ENCODE measurements at places on chromosomes 16 and 17.

- no peak for DNase-seq
Observed at GRCh38 chr16:9279291-9280068, 188.0 kb downstream of the HAPSTR1 start.

DNA sequence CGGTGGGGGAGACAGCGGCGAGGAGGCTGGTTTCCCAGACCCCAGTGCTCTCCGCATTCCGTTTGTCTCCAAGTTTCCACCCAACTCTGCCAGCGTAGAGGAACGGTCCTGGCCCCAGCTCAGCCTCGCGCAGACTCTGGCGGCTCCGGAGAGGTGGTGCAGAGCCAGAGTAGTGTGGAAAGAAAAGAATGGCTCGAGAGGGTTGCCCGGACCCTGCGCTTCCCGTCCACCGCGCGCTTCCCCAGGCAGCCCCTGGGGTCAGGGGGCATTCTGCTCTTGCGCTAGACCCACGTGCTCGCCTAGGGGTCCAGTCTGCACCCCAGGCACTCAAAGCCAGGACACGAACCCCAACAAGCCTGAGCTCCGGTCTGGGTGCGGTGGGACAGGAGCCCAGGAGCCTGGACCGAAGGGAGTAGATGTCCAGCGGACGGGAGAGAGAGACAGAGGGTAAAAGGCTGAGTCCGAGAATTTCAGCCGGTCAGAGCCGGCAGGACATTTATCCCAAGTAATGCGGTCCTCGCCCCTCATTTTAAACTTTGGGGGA lies 3.8 kb downstream of the PMP22 start:
- DNase-seq: peak; percentile 33

- DNase-seq: no peak
Observed at GRCh38 chr16:57069635-57070370, 22.6 kb upstream of the CPNE2 start.

GRCh38 chr16:77788181-77789084 lies at the start of gene VAT1L:
Gene VAT1L (plus strand): TSS chr16:77788564. CDS start chr16:77788683, 119 bp downstream.
- DNase-seq: peak; percentile 52

DNA sequence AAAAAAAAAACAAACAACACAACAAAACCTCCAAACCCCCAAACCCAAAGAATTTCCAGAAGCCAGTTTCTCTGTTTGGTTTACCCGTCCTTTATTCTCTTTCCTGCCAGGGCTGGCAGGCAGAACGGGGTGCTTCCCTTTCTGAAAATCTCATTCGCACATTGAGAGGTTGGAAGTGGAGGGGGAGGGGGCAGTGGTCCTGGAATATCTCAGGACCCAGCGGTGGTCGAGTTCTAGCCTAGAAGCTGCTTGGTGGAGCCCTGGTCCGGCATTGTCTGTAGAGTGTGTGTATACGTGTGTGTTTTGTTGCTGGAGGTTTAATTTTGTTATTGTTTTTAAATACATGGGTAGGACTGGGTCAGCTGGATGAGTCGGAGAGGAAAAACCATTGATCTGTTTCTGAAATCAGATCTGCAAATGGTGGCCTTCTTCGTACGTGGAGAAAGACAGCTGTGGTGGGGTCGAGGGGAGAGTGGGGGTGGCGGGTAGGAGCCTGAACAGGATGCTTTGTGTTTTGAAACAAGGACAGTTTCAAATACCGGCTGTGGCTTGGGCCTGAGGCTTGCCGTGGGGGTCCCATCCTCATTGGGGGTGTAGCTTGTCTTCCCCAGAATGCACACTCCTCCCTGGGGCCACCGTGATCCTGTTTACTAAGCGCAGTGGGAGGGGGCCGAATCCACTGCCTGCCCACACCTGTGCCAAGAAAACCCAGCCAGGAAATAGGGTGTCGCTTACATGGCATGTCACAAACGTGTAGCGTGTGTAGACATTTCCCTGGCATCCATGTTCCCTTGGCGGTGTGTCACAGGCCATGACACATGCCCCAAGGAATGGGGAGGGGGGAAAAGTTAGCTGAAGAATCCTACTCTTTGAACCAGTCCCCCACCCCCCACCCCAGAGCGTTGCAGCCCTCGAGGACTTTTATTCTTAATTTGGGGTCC lies 1.6 kb downstream of the CMIP start:
- DNase-seq: peak; percentile 49

- no peak for DNase-seq
Observed at GRCh38 chr17:81238490-81238814, 403 bp downstream of the TEPSIN start.

- no peak for DNase-seq
Observed at GRCh38 chr17:62637809-62638208, 10.3 kb downstream of the MRC2 start.

DNA sequence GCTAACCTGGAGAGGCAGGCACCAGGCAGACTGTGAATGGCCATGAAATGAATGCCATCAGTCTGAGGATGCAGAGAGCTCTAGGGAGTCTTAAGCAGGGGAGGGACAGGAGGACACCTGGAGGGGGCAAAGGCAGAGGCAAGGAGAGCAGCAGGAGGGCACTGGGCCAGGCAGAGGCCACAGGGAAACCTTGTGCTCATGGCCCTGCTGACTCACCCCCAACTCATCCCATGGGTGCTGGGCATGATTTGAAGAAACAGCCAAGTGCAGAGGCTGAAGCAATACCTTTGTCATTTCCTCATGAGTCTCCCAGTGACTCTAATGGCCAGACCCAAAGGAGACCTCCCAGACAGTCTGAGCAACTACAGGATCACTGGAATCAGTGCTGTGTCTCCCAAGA lies 141.4 kb downstream of the TMEM132E start:
- no peak for DNase-seq

GRCh38 chr17:9700754-9701476 lies 55.6 kb downstream of the USP43 start:
- DNase-seq: no peak

DNA sequence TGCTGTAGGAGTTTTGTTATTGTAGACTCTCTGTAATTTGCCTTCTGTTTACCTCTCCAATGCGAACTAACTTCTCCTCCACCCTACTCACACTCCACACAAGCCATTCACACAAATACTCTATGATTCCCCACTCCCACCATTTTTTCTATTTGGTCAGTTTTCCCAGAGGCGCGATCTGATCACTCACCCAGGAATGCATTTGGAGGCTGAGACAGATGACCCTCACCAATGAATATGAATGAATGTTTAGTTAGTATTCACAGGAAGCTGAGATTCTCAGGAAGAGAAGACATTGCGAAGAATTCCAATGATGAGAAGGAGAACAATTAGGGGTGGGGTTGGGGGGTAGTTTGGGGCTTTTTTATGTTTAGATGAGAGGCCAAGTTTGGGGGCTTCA lies 10.5 kb upstream of the ANKFN1 start:
- DNase-seq: no peak

- DNase-seq: no peak
Observed at GRCh38 chr17:1036171-1036844, 39.4 kb downstream of the TIMM22 start.

- DNase-seq: peak; percentile 62
Observed at GRCh38 chr16:29806641-29807425, 504 bp downstream of the MAZ start.

DNA sequence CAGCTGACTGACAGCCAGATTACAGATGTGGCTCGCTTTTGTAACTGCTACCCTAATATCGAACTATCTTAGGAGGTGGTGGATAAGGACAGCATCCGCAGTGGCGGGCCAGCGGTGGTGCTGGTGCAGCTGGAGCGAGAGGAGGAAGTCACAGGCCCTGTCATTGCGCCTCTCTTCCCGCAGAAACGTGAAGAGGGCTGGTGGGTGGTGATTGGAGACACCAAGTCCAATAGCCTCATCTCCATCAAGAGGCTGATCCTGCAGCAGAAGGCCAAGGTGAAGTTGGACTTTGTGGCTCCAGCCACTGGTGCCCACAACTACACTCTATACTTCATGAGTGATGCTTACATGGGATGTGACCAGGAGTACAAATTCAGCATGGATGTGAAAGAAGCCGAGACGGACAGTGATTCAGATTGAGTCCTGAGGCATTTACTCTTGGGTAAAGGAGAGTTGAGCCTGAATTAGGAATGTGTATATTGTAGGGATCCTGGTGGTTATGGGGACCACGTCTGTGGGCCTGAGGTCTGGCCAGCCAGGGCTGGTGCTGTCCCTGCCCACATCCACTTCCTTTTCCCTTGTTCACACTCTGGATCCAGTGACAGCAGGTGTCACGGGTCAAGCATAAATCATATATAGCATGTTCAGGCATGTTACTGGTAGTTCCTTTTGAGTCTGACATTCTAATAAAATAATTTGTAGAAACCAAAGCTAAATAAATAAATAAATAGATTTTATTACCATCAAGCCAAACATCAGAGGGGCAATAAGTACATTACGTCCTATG lies 89.0 kb upstream of the SMURF2 start:
- no peak for DNase-seq

GRCh38 chr16:3950343-3951193 lies 70.1 kb upstream of the CREBBP start:
- no peak for DNase-seq

GRCh38 chr16:71255721-71256120 lies 25.2 kb upstream of the HYDIN start:
- no peak for DNase-seq

- DNase-seq: no peak
Observed at GRCh38 chr16:77170805-77171204, 20.2 kb upstream of the MON1B start.

DNA sequence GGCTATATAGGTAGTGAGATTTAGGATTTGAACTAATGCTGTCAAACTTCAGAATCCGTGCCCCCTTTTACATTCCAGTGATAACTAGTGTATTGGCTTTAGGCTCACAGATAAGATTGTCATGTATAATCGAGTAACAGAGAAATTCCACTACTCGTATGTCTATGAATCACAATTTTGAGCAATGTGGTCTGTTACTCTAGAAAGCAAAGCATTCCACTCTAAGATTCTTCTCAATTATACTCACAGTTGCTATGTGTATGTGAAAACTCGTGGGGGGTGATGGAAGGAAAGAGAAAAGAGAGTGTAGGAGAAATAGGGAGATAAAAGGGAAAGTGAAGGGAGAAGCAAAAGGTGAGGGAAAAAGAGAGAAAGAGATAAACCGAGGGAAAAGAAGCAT lies 1175.1 kb upstream of the GOT2 start:
- DNase-seq: no peak

GRCh38 chr17:66412857-66413558 lies 110.6 kb downstream of the PRKCA start:
- no peak for DNase-seq

DNA sequence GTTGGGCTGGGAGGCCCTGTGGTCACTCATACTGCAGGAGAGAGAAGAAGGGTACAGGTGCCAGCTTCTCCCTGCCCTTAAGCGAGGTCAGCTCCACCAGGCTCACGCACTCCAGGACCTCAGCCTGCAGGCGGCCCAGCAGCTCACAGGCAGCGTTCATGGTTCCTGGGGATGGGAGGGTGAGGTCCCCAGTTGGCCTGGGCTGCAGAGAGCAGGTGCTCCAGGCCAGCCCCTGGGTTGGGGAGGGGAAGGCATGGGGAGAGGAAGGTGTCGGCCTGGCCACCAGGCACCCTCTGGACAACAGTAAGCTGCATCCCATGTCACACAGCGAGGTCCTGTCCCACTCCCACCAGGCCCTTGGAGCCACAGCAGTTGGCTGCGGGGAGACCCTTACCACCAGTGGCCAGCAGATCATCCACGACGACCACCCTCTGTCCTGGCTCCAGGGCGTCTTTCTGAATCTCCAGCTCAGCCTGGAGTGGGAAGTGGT lies 2.0 kb downstream of the APRT start:
- no peak for DNase-seq

DNA sequence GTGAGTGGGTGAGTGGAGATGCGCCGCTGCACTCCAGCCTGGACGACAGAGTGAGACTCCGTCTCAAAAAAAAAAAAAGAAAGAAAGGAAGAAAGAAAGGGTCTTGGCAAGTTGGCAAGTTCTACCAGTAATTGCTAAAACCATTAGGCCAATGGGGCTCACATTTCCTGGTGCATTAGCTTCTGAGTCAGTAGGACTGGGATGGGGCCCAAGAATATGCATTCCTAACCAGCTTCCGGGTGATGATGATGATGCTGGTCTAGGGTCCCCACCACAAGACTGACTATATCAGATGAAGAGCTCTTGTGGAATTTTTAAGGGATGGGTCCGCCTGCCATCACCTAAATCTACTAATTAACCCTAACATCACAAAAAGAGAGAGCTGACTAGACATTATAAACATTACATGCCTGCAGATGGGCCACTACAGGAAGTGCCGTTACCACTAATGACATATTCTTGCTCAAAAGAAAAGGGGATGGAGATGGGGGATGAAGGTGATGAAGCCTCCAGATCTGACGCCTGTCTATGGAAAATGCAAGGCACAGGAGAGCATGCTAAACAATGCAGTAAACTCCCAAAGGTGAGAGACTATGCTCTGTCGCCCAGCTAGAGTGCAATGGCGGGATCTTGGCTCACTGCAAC lies 13.1 kb downstream of the MYH11 start:
- no peak for DNase-seq

GRCh38 chr16:55478827-55479429 lies at the start of gene MMP2:
Gene MMP2 (plus strand): TSS chr16:55479198. CDS start chr16:55479480, 282 bp downstream.
- no peak for DNase-seq

DNA sequence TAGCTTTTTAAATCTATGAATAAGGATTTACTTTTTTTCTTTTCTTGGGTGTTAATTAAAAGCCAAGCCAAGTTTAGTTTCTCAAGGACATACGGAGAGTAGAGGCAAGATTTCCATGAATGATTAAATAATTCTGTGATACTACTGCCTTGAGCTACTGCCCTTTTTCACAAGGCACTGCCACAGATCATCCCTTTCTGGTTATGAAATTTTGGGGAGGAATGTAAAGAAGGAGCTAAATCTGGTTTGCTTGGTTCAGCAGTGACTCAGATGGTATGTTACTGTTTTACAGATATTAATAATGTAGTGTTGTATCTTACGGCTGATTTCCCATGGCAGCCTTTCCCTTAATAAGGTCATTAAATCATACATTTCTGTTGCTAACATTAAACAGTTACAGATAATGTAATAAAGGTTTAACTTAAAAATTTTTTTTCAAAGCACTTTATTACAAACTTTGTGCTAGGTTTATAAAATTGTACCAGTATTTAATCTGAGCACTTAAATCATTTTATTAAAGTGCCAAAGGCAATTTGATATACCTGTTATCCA lies 2.6 kb downstream of the WSB1 start:
- no peak for DNase-seq

DNA sequence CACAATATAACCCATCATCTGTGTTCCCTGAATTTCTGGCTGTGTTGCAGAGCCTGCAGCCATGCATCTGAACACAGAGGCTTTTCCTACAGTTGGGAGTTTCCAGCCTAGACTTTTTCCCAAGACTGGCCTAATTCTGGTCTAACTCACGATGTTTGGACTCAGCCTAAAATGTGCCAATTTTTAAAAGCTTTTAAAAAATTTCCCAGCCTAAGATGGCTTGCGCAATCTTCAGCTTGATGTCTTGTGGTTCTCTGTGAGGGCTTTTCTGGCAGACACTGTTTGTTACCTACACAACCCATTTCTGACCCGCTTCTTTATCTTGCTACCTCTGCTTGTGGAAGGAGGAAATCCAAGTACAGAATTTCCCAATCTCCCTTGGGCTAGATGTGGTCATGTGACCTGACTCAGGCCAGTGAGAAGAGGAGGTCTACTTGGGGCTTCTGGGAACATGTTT lies 72.7 kb upstream of the GAS7 start:
- DNase-seq: no peak

DNA sequence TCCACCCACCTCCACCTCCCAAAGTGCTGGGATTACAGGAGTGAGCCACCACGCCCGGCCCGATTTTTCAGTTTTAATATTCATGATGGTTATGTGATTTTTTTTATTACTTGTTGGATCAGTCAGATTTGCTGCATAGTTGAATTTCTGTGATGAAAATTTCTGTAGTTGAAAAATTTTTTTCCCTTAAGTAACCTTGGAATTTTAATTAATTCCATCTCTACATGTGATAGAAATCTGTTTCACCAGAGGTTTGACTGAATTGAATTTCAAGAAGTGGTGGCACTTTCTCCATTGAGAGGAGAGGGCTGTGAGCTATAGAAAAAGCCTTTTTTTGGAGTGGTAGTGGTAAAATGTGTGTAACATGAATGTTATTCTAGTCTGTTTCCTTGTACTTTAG lies 24.7 kb downstream of the WIPF2 start:
- no peak for DNase-seq

Data from GM13977 (cell line).